ENCODE measurements at places on chromosomes 2 and 18.
A peak's percentile ranks its signal among the peaks of the same experiment; 100 is the strongest.

DNA sequence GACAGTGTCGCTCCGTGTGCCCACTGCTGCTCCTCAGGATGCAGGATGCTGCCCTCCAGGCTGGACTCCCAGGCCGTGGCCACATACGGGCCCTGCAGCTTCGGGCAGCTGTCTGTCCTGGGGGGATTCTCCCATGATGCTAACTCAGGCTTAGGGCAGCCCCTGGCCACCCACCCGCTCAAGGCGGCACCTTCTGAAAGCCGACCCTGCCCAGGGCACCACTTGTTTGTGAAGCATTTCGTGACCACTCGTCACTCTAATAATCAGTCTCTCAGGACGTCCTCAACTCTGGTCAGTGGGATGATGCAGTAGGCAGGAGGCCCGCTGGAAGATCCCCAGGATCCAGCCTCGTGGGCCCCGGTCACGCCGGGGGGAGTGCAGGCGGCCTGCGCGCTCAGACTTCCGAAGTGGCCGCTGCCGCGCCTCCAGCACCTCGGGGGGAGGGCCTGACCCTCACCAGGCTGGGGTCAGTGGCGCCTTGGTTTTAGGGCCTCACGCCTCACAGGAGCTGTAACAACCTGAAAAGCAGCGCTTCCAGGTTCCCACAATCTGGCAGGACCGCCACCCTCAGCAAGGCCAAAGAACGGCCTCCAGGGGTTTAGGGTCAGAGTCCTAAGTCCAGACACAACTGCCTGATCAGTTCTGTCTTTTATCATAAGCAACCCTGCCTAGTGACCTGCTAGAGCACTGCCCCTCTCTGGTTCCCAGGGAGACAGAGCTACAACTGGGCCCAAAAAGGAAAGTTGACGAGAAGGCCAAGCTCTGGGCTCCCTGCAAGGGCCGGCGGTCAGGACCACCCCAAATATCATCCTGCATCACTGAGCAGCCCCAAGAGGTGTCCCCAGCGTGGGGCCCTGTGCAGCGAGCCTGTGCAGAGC is 53.0 kb downstream of the EIPR1 start:
- DNase-seq: no peak

DNA sequence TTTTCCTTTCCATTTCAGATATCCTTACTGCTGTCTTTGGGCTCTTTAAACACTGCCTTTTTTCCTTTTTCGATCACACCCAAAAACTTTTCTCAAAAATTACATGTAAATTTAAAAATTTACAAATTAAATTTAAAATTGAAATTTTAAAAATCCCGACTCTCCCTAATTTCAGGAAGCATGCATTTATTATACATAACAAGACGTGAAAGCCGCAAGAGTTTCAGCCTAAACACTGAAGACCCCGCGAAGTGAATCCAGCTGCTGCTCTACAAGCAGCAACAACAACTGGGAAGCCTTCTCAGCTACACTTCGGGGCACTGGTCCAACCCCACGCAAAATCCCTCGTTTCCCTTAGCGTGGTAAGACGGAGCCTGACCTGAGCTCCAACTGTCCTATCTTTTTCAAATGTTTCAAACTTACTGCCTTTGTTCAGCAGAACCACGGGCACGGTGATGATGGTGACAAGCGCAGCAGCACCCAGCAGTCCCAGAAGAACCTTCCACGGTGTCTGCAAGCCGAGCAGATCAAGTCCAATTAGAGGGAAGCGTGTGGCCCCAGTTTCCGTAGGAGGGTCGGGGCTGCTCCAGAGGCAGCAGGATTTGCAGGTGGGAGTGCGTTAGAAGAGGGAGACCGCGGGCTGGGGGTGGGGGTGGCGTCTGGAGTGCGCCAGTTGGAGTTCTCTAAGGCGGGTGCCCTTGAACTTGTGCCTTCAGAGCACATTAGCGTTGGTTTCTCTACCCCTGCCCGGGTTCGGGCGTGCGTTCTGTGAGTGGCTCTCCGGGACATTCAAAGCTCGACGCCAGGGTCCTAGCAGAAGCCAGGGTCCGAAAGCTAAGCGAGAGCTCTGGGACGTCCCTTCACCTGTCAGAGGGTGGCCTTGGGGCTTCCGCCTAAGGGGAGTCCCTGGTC is 783 bp downstream of the DPP4 start:
- peak; percentile 77 for DNase-seq

DNA sequence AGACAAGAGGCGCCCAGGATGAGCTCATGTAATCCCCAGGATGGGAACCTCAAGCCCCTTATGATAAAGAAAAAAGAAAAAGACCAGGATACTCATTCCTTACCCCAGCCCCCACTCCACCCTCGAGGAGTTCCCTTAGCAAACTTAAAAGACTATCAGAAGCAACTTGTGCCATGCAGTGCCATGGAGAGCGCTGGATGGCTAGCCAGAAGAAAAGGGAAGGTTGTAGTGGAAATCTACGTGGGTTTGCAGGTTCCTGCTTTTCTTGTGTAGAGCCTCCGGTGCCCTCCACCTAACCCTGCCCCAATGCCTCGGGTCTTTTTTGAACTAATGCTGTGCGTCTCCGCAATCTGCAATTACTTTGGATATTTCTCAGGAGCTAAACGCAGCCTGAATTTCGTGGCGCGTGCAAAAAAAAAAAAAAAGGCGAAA is 16.2 kb upstream of the BCL11A start:
- DNase-seq: no peak

GRCh38 chr18:10841203-10841602 is 308.2 kb downstream of the PIEZO2 start:
- DNase-seq: no peak

- DNase-seq: no peak
Measured at GRCh38 chr2:147614471-147614870, 230.4 kb upstream of the ACVR2A start.

DNA sequence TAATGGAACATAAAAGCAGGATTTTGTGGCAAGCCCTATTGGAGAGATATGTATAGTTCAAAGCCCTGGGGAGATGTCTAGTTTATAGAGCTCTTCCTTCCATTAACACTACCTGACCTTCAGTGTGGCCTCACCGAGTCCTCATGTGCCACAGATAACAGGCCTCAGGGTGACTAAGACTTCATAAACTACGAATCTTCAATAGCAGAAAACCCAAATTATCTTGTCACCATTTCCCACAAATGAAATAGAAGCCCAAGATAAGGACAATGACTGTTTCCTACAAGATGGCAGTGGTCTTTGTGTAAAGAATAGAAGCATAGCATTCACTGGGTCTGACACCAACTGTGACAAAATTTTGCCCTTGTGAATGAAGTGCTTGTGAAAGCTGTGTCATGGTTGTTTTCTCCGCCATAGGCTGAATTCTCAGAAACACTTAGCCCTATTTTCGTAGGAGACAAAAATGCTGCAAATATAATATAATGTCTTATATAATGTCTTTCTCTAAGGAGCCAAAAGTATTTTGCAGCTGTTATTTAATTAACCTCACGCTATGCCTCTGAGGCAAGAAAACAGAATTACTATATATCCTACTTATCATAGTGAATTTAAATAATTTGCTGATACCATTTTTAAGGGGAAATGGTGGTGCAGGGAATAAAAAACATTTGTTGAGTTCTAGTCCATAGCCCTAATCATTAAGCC is 136.7 kb upstream of the CWC22 start:
- DNase-seq: no peak

DNA sequence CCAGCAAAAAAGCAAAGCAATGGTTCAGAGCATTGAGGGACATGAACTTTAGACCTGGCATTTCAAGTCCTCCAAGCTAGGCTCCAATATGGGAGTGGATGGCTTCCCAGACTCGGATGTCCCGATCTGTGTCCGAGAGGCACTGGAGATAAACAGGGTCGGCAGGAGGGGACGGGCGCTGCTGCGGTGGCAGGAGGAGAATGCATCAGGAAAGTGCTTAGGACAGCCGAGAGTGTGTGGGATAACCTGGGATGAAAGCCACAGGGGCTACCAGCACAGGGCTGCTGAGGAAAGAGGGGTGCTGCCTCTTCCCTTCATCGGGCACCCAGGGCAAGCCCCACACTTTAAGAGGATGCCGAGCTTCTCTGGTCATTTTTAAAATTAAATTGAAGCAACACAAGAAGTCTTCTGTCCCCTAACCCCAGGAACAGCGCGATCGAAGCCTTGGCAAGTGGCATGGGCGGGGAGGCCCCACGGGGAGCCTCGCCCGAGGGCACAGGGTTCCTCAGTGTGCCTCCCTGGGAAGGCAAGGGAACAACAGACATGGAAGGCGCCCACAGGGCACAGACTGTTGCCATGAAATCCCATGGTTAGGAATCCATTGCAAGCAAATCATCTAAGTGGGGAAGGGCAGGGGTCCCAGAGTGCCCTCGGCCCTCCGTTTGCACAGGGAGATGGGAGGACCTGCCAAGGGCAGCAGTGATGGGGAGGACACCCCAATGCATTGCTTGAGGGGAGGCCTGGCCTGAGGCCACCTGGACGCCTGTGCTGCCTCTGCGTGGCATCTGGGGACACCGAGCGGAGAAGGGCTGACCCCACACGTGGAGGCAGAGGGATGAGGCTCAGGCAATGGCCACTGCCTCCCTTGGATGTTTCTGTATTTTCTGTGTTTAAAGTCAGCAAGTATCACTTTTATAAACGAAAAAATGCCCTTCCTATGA is 78.5 kb upstream of the GPC1 start:
- DNase-seq: no peak

GRCh38 chr2:215455958-215456357 is 20.1 kb upstream of the FN1 start:
- no peak for DNase-seq

DNA sequence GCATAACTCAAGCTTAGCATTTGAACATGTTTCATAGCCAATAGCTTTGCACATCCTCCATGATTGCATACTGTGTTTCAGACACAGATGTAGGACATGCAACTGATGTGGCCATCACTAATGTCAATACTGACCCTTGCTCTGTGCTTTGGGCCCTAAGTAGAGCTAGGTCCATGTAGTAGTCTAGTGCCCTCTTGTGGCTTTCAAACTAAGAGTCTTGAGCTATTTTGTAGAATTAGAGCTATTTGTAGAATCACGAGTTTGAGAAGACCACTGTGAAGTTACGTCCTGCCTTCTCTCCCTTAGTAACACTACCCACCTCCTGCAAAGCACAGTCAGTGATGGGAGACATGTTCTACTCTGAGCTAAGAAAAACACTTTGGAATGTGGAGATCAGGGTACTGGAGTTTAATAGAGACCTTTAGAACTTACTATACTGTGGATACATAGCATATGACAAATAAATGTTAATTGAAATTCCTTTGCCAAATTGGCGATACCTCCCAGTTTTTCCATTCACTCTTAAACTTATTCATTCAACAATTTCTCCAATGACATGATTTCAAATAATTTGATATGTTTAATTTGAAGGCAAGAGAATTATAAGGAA is 306.5 kb upstream of the TNP1 start:
- no peak for DNase-seq

- no peak for DNase-seq
Measured at GRCh38 chr2:121088251-121089165, 196.5 kb downstream of the TFCP2L1 start.

- no peak for DNase-seq
Measured at GRCh38 chr2:179592167-179592936, 269.1 kb downstream of the ZNF385B start.

DNA sequence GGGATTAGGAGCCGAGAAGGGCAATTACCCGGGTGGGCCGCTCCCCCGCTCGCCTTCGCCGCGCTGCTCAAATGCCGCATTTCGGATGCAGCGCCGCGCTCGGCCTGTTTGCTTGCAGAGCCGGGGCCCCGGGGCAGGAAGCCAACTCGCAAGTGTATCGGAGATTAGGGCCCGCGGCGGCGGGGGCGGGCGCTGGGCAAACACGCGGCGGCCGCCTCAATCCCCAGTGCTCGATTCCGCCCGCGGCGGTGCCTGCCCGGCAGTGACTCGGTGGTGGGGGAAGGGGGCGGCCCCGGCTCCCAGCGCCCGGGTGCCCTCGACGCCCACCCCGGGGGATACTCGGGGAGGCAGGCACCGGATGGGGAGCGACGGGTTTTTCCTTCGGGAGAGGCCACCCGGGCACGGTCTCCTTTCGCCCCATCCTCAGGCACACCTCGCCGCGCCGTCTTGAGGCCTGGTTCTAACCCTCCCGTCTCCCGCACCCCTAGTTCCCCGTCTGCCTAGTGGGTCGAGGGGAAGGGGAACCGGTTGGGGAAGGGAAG is 26.6 kb upstream of the NOTO start:
- DNase-seq: peak; percentile 92

- DNase-seq: peak; percentile 47
Measured at GRCh38 chr2:127593228-127594115, 52.5 kb upstream of the GPR17 start.

GRCh38 chr2:37350034-37350433 is 5.6 kb downstream of the QPCT start:
- no peak for DNase-seq

DNA sequence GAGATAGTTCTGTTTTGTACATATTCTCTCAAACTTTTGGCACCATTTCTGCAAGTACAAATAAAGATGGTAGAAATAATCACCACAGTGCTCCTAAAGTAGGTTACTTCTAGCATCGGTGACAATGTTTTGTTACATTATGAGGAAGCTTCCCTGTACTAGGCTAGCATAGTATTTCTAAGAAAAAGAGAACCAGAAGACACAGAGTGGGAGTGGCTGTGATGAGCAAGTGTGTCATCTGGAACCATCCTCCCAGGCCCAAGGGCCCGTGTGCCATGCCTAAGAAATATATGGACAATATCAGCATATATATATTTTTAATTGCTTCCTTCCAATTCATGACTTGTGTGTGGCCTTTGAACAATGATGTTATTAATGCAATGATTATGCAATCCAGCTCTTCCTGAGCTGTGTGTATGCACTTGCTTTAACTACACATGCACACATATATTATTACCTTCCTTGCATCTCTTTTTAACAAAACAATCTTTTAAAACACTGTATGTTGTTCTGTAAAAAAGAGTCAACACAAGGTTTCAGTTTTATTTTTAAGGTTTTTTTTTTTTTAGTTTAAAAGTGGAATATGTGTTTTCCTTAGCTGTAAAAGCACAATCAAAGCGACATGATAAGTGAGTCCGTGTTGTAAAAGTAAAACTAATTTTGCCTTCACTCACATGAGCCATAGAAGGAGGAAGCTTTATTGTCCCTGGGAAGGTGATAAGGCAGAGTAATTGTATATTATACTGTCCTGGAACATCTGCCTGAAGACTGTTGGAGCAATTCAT is 303.9 kb downstream of the ZNF407 start:
- DNase-seq: no peak
